Esophagus muscularis mucosa (tissue), 4 donors: ENCODE measurements at places on chromosomes 2 and 18. TPM values are rescaled to one million over a fixed set of nuclear protein-coding genes. Genes with fewer than 3 reads are reported as not detected.

The CKAP2L gene
- total RNA-seq = 1.5 TPM

The GALNT13 gene
- 0.42 TPM for total RNA-seq

The NFU1 gene
- 52.1 TPM for total RNA-seq

The HOXD12 gene
- not detected for total RNA-seq

The AGXT gene
- total RNA-seq = not detected

The CFAP221 gene
- total RNA-seq = 0.17 TPM

The AQP12A gene
- total RNA-seq = not detected

The MC5R gene
- total RNA-seq = not detected

The SPEG gene
- total RNA-seq = 251 TPM

The UGT1A3 gene
- total RNA-seq = not detected

The TMEM163 gene
- 0.42 TPM for total RNA-seq

The FNDC4 gene
- total RNA-seq = 3.3 TPM

DNA sequence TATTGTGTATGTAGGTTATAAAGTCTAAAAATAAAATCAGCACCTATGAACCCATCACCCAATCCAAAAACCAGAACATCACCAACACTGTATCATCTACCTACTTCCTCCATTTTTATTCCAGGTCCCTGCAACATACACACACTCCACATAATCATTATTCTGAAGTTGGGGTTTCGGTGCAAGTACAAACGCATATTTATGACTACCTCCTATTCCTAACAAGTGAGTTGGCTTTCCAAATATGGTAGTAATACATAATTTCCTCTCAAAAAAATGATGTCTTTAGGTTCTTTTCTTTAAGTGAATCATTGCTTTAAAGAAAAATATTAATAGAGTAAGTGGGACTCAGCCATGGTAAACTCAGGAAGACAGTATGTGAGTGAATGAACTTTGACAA is 3.3 kb downstream of the ACVR1 start:
- no peaks in the 10 kb centered on the region for H3K27me3 ChIP-seq
- no peaks in the 10 kb centered on the region for H3K36me3 ChIP-seq
- no peak for DNase-seq
- H3K27ac ChIP-seq = no peak overlapping the region
- H3K4me1 ChIP-seq = peaks cover 80% of the 10 kb centered on the region
- H3K4me3 ChIP-seq = no peak overlapping the region

GRCh38 chr2:174053355-174054151 is 88.4 kb upstream of the SP3 start:
- no peaks in the 10 kb centered on the region for H3K27me3 ChIP-seq
- H3K4me3 ChIP-seq = no peak overlapping the region
- no peaks in the 10 kb centered on the region for H3K36me3 ChIP-seq
- H3K4me1 ChIP-seq = peaks cover 5% of the 10 kb centered on the region
- H3K27ac ChIP-seq = no peak overlapping the region
- no peak for DNase-seq

- no peak overlapping the region for H3K27ac ChIP-seq
- peaks cover 17% of the 10 kb centered on the region for H3K27me3 ChIP-seq
- H3K36me3 ChIP-seq = no peaks in the 10 kb centered on the region
- H3K4me1 ChIP-seq = peaks cover 30% of the 10 kb centered on the region
- DNase-seq = no peak
- peak overlapping the region; percentile 51 for H3K4me3 ChIP-seq
Measured at GRCh38 chr2:241540771-241541561, 17.6 kb upstream of the BOK start.

DNA sequence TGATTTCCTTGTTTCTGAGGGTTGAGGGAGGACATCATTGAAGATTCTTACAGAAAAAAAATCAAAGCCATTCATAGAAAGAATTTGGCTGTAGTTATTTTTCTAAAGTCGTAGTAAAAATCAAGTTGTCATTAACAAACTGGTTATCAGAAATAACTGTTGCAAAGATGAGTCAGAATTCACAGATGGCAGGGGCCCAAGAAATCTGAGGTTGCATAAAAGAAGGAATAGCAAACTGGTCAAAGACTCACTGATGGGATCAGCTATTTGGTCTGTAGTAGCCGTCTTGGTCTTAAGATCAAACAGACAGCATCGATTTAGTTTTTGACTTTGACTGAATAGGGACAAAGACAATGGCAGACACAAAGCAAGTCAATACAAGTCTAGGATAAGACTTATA is 334.3 kb downstream of the FIGN start:
- no peaks in the 10 kb centered on the region for H3K36me3 ChIP-seq
- DNase-seq = no peak
- no peaks in the 10 kb centered on the region for H3K27me3 ChIP-seq
- H3K27ac ChIP-seq = no peak overlapping the region
- H3K4me1 ChIP-seq = no peaks in the 10 kb centered on the region

- no peak for DNase-seq
- no peaks in the 10 kb centered on the region for H3K27me3 ChIP-seq
- H3K36me3 ChIP-seq = no peaks in the 10 kb centered on the region
Measured at GRCh38 chr2:26610504-26611335, 30.4 kb downstream of the CIB4 start.

GRCh38 chr2:24912986-24913385 is 7.1 kb downstream of the ADCY3 start:
- peaks cover 10% of the 10 kb centered on the region for H3K36me3 ChIP-seq
- peaks cover 32% of the 10 kb centered on the region for H3K4me1 ChIP-seq

- no peaks in the 10 kb centered on the region for H3K36me3 ChIP-seq
- peaks cover 4% of the 10 kb centered on the region for H3K27me3 ChIP-seq
- no peaks in the 10 kb centered on the region for H3K4me1 ChIP-seq
Measured at GRCh38 chr18:25399554-25399953, 47.6 kb upstream of the ZNF521 start.

GRCh38 chr2:36356298-36356989 is 866 bp downstream of the CRIM1 start:
- H3K4me3 ChIP-seq = peak overlapping the region; percentile 81
- H3K27ac ChIP-seq = peak overlapping the region; percentile 93
- no peaks in the 10 kb centered on the region for H3K27me3 ChIP-seq
- DNase-seq = no peak
- H3K36me3 ChIP-seq = no peaks in the 10 kb centered on the region
- peaks cover 71% of the 10 kb centered on the region for H3K4me1 ChIP-seq

- no peaks in the 10 kb centered on the region for H3K27me3 ChIP-seq
- no peaks in the 10 kb centered on the region for H3K36me3 ChIP-seq
- H3K27ac ChIP-seq = no peak overlapping the region
- H3K4me3 ChIP-seq = no peak overlapping the region
- no peak for DNase-seq
Measured at GRCh38 chr2:16900405-16901025, 234.9 kb upstream of the CYRIA start.

DNA sequence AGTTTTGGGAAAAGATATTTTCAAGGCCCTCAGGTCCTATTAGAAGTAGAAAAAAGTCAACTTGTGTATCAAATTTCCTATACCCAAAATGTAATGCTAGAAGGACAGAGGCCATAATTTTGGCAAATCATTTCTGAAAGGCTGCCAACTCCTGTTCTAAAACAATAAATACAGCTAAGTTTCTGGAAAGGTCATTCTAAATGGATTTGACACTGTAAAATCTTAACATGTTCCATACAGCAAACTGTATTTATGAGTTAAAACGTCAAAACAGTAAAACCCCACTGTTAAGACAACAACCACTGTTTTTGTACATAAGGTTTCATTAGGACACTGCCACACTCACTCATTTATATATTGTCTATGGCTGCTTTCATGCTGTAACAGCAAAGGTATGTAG is 9.7 kb downstream of the FAM98A start:
- no peak for DNase-seq
- H3K27ac ChIP-seq = peak overlapping the region; percentile 69
- no peaks in the 10 kb centered on the region for H3K27me3 ChIP-seq
- peaks cover 54% of the 10 kb centered on the region for H3K4me1 ChIP-seq

- H3K4me1 ChIP-seq = no peaks in the 10 kb centered on the region
- no peak overlapping the region for H3K4me3 ChIP-seq
- no peaks in the 10 kb centered on the region for H3K27me3 ChIP-seq
- DNase-seq = no peak
- H3K27ac ChIP-seq = no peak overlapping the region
- H3K36me3 ChIP-seq = no peaks in the 10 kb centered on the region
Measured at GRCh38 chr2:172253190-172254052, 150.7 kb upstream of the DLX2 start.

GRCh38 chr2:19993731-19994130 is 3.8 kb upstream of the WDR35 start:
- DNase-seq = no peak
- H3K36me3 ChIP-seq = no peaks in the 10 kb centered on the region
- no peak overlapping the region for H3K27ac ChIP-seq
- H3K27me3 ChIP-seq = no peaks in the 10 kb centered on the region
- peaks cover 9% of the 10 kb centered on the region for H3K4me1 ChIP-seq

DNA sequence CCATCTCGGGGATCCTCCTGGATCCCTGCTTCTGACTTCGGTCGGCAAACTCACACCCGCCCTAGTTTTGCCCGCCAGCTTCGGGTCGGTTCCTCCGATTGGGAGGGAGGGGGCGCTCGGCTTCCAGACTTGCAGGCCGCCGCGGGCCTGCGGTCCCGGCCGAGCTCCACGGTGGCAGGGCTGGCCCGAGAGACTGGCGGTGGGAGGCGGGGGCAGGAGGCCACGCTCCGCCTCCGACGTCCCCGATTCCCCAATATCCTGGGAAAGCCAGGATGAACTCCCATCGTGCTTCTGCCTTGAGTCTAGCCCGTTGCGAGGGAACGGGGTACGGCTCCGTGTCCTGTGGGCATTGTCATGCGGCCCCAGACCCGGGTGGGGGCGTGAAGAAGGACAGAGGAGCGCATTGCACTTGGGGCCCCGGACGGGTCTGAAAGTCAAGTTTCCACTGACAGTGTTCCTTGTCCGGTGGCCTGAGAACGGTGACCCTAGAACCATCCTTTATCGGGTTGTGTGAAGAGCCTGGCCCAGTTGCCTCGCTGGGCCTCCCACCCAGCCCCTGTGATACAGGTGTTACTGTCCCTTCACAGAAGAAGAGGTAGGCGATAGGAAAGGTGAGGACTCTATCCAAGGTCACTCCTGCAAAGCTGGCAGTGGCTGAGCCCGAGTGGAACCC is 2.4 kb upstream of the INHBB start:
- no peaks in the 10 kb centered on the region for H3K36me3 ChIP-seq
- H3K27me3 ChIP-seq = peaks cover 41% of the 10 kb centered on the region
- no peak overlapping the region for H3K27ac ChIP-seq
- peak; percentile 94 for DNase-seq

- no peak for DNase-seq
- no peak overlapping the region for H3K27ac ChIP-seq
- H3K4me1 ChIP-seq = no peaks in the 10 kb centered on the region
- H3K4me3 ChIP-seq = no peak overlapping the region
Measured at GRCh38 chr2:44310287-44310686, 35.0 kb downstream of the SLC3A1 start.
